NCI-H510A treated with DMSO at 0.1 percent for 48 hours (cell line): ENCODE measurements at places on chromosomes 12 and 14.

- DNase-seq = peak; percentile 5
Observed at GRCh38 chr14:88463318-88463717, 77.9 kb downstream of the SPATA7 start.

GRCh38 chr14:49546766-49547165 is 39.4 kb downstream of the RPS29 start:
- DNase-seq = no peak

- no peak for DNase-seq
Observed at GRCh38 chr12:70059373-70059772, 183.9 kb upstream of the CNOT2 start.

DNA sequence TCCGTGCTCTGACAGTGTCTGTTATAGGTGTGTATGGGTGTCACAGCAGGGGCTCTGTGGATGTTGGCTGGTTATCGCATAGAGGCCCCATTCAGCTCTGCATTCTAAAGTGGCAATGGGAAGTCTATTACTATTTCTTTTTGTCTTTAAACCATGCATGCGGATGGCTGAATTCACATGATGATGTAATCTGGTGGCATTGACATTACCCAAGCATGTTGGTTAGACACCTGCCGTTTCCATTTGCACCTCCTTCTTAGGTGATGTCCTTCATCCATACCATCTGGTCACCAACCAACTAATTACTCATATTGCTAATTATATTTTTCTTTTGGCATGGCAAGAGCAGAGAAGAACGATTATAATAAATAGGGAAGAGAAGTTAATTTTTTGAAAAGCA is 270.8 kb upstream of the RGS6 start:
- no peak for DNase-seq

DNA sequence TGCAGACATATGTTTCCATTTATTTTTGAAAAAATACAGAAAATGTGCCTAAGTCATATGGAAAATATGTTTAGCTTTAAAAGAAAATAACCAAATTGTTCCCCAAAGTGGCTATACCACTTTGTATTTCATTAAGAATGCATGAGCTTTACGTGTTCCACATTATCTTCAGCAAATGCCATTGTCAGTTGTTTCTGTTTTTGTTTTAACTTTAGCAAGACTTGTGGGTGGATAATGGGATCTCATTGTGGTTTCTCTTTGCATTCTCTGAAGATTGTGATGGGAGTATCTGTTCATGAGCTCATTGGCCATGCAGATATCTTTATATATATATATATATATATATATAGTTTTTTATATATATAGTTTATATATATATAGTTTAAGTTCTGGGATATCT is 181.5 kb downstream of the CCER1 start:
- no peak for DNase-seq

GRCh38 chr14:103146141-103146709 is 23.0 kb downstream of the TNFAIP2 start:
- DNase-seq = no peak

DNA sequence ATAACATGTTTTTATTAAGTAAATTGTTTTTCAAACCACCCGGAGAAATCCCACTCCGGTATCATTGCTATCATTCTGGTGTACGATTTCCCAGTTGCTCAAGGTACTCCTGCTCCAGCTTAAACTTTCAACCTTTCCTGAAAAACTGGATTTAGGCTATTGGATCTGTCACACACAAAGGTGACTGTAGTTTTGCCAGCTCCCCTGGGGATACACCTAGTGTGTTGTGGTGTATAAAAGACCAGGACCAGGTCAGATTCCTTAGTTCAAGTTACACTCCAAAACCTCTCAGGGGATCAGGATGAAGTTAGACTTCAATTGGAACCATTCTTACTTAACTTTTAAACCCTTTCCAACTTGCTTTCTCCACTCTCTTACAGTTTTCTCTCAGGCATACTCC is 303.9 kb downstream of the NOVA1 start:
- no peak for DNase-seq

GRCh38 chr14:32697114-32697513 is 241.6 kb upstream of the NPAS3 start:
- no peak for DNase-seq
